ENCODE measurements at places on chromosomes 1 and 21. TPM values are rescaled to one million over a fixed set of nuclear protein-coding genes. Genes with fewer than 3 reads are reported as not detected.

- no peak for DNase-seq
These were observed 33.2 kb upstream of the SLC19A1 start for GRCh38 chr21:45575304-45575992.

ZSWIM5 gene
- total RNA-seq: 2.2 TPM

GUCA2A gene
- total RNA-seq: not detected

ITLN2 gene
- total RNA-seq: not detected

DNA sequence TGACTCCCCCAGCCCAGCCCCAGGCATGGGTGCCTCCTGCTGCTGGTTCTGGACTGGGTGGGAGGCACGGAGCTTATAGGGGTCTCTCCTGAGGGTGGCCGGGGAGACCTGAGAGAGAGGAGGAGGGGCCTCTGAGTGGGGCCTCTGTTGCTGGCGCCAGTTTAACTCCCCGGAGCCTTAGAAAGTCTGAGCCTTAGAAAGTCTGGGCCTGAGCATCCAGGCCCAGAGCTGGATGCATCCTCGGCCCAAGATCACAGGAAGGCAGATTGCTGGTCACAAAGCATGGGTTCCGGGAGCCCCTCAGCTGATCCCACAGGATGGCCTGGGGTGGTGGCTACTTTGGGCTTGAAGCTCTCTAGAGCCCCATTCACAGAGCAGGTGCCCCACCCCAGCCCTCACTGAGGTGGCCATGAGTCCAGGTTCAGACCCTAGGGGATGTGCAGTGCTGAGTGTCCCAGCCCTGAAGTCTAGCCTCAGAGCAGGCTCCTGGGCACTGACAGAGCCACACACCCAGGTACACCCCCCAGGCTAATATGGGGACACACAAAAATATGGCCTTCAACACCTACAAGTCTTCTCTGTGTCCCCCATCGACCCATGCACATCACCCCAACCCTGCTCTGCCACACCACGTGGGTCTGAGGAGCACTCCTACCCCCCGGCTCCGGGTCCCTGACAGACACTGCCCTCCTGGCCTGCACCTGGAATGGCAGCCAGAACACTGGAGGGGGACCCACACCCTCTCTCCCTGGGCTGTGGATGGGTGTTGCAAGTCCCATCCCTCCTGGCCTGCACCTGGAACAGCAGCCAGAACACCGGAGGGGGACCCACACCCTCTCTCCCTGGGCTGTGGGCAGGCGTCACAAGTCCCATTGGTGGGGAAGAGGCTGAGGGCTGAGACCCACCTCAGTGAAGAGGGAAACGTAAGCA is 9.7 kb downstream of the PLA2G2F start:
- no peak for DNase-seq

LRRC39 gene
- 1.2 TPM for total RNA-seq

UTS2 gene
- not detected for total RNA-seq

DNA sequence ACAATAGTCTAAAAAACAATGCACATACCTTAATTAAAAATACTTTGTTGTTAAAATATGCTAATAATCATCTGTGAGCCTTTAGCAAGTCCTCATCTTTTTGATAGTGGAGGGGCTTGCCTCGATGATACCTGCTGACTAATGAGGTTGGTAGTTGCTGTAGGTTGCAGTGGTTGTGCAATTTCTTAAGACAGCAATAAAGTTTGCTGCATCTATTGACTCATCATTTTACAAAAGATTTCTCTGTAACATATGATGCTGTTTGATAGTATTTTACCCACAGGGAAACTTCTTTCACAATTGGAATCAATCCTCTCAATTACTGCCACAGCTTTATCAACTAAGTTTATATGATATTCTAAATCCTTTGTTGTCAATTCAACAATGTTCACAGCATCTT is 7.6 kb downstream of the C1orf87 start:
- DNase-seq: no peak

- no peak for DNase-seq
These were observed 79.2 kb downstream of the MORN1 start for GRCh38 chr1:2312160-2312514.

NGF gene
- total RNA-seq: 0.42 TPM

MEGF6 gene
- 81.1 TPM for total RNA-seq

GRCh38 chr1:72412286-72412685 is 129.9 kb upstream of the NEGR1 start:
- no peak for DNase-seq

DNA sequence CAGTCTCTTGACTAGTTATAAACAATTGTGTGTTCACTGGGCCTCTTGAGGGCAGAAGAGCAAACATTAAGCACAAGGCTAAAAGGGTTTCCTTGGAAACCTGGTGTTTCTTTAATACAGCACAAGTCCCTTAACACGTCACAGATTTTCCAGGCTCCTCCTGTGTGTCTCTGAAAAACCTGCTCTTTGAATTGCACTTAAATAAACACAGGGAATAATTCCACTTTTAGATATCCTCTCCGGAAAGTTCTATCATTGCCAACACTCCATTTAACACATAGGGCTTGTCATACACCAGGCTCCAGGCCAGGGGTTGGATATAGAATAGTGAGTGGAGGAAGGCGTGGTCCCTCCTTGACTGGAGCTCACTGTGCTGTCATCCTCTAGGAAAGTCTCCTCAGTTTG is 442.6 kb downstream of the DSCAM start:
- DNase-seq: no peak

GRCh38 chr1:22111620-22112019 is 31.3 kb downstream of the WNT4 start:
- DNase-seq: no peak

- DNase-seq: no peak
These were observed 37.3 kb upstream of the EDN2 start for GRCh38 chr1:41521766-41522165.

FCRLB gene
- total RNA-seq: 1.6 TPM

DNA sequence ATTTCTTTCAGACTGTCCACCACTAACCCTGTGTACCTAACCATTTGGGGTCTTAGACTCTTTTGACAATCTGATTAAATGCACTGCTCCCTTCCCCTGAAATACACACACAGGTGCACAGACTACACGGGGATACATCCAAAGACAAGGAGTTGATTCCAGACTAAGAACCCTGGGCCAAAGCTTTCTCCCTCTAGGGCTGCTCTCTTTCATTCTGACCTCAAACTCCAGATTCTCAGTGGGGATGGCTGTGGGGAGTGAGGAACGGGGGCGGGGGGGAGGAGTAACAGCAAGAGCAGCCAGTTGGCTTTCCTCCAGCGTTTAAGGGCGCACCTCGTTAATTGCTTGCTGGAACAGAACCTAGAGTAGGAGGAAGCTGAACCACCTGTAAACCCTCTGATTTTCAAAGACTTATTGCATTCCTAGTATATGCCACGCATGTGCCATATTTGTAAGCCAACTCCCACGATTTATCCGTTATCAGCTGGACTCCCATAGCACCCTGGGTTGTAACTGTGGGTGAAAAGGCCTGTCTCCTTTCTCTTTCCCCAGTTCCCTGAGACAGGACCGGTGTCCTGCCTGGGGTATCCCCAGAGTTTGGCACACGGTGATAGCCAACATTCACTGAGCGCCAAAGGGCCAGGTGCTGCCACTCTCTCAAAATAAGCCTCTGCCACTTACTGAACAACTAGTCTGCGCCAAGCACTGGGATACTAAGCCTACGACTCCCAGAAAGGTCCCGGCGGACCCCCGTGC is 920 bp downstream of the MTHFR start:
- DNase-seq: no peak

LIPI gene
- not detected for total RNA-seq

KCNA2 gene
- not detected for total RNA-seq

TAS1R1 gene
- total RNA-seq: 0.27 TPM

GRCh38 chr21:25881524-25882376 is 147.0 kb downstream of the GABPA start:
- peak; percentile 92 for DNase-seq

DNA sequence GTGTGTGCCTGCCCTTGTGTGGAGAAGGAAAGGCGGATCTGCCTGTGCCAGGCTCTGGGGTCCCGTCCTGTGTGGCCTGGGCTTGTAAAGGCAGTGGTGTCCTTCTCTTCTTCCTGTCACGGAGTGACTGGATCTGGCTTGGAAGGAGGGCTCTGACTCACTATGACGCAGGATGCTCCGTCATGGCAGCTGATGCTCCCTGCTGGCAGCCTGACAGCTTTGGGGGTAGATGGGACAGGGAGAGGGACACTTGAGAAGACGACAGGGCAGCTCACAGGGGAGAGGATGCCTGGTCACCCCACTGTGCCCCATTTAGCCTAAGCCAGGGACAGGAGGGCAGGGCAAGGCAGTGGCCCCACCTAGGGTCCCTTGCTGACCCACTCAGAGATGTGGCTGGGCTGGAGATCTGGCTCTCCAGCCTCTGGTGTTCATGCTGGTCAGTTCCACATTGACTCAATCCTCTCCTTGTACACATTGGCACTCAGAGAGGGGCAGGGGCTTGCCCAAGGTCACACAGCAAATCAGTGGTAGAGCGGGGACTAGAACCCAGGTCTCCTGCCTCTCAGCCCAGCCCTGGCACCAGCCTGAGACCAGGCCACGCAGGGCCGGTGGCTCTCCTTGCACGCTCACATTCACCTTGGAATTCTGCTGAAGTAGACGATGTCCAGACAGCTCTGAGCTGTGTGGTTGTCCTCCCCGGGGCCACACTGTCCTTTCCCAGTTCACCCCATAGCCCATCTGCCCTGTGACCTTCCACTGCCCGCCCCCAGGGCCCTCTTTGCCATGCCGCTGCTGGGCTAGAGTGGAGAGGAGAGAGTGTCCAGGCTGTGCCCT is 2.8 kb upstream of the FAM131C start:
- no peak for DNase-seq

CELA2B gene
- not detected for total RNA-seq

MCOLN3 gene
- 5.0 TPM for total RNA-seq

CCDC181 gene
- not detected for total RNA-seq

DNA sequence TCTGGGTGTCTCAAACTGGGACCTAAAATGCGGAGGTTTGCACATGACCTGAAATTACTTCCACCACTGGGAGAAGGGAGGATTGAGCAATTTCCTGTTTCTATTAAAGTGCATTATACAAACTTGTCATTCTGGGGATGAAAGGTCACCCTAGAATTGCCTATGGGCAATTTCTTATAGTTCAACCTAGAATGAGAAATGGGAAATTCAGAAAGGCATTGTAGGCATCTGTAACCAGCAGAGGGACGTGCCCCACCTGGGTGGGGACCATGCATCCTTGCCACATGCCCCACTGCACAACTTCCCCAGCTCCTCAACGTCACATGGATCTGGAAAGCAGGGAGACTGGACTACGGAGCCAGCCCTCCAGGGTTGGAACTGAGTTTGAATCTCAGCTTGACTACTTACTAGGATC is 47.0 kb downstream of the MRPL39 start:
- DNase-seq: no peak

GRCh38 chr1:200488375-200489165 is 78.7 kb upstream of the ZNF281 start:
- no peak for DNase-seq

DNA sequence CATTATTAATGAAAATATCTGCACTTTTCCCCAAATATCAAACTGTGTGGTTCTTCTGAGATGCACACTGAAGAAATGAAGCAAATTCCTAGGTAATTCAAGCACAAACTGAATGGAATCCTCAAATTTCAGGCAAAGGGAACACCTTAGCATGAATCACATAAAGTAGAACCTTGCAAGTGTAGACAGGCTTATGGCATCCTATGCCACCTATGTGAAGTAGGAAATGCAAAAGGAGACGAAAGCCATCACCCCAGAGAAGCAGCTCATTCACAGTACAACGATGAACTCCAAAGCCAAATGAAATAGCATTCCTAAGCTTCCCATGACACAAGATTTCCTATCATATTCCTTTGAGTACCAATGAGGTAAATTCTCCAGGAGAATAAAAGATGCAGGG is 461.2 kb upstream of the RUNX1 start:
- no peak for DNase-seq

GRCh38 chr1:27380224-27380623 is 2.9 kb downstream of the CD164L2 start:
- DNase-seq: no peak

GRCh38 chr1:45246760-45247159 is 40.4 kb upstream of the ZSWIM5 start:
- no peak for DNase-seq

GRCh38 chr1:196651079-196651478 is 764 bp upstream of the CFH start:
- no peak for DNase-seq

CELA2A gene
- total RNA-seq: not detected

Measured in lower leg skin (tissue), 4 donors.